ENCODE measurements at places on chromosomes 6 and 20.

- DNase-seq, result no peak
Measured at GRCh38 chr6:14170128-14170527, 52.6 kb downstream of the CD83 start.

DNA sequence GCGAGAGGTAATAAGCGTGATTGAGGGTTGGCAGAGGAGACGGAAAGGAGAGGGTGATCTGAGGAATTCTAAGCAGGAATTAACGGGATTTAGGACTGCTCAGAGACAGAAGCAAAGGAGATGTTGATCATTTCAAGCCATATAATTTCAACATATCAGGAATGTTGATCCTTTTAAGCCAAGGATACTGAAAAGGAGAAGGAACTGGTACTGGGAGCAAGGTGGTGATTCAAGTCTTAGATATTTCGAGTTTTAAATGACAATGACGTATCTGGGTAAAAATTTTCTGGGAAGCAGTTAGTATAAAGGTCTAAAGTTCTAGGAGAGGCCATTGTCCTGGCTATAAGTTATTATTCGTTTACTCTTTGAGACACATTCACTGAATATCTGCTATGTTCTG is 91.3 kb upstream of the OGFRL1 start:
- no peak for DNase-seq

DNA sequence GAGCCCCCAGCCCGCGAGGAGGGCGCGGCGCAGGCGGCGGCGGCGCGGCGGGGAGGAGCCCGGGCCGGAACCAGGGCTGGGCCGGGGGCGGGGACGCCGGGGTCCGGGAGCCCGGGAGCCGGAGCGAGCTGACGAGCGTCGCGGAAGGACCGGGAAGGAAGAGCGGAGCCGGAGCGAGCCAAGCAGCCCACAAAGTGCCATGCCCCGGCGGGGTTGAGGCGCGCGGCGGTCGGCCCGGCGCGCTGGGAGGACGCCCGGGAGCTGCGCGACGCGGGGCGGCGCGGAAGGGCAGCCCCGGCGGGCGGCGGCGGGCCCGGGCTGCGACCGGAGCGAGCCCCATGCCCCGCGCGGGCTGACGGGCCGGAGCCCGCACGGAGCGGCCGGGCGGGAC is 289 bp downstream of the FOXP4 start:
- DNase-seq, result peak; percentile 67

DNA sequence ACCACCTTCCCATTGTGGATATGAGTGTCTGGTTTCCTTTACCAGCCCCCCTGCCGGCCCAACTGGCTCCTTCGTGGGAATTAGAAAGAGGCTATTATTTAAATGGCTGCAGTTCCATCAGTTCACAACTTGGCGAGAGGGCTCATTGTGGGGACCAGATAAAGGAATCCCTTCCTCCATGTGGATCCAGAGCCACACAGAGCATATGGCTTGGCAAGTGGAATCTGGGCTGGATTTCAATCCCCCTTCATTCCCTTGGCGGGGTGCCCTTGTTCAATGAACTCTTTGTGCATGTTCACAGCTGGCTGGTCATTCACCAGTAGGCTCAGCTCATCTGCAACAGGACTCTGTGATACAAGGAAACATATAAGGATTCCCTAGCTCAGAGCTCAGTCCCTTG is 140.6 kb downstream of the OPN5 start:
- DNase-seq, result no peak

GRCh38 chr20:41786158-41786557 is 168.0 kb upstream of the CHD6 start:
- no peak for DNase-seq

DNA sequence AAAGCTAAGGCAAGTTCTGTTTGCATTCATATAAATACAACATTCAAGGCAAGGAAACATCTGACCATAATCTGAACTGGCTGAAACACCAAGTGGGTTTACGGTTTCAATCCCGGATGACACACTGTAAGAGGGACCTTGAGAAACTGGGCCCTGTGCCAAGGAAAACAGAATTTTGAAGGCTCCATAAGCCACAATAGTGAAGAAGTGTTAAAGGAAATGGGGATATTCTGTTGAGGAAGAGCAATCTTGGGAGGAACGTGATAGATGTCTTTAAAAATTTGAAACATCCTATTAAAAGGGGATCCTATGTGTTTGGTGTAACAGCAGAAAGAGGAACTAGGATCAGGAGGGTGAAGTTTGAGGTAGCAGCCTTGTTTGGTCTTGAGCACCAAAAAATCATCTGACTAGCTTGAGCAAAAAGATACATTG is 82.4 kb upstream of the TAB2 start:
- peak; percentile 73 for DNase-seq

- DNase-seq, result no peak
Measured at GRCh38 chr6:16978686-16979085, 123.2 kb upstream of the STMND1 start.

GRCh38 chr20:9141921-9142320 is 73.0 kb downstream of the PLCB4 start:
- no peak for DNase-seq

- no peak for DNase-seq
Measured at GRCh38 chr6:46556053-46556452, 64.8 kb upstream of the RCAN2 start.

GRCh38 chr6:81766482-81767069 is 14.1 kb upstream of the TENT5A start:
- DNase-seq, result peak; percentile 32

DNA sequence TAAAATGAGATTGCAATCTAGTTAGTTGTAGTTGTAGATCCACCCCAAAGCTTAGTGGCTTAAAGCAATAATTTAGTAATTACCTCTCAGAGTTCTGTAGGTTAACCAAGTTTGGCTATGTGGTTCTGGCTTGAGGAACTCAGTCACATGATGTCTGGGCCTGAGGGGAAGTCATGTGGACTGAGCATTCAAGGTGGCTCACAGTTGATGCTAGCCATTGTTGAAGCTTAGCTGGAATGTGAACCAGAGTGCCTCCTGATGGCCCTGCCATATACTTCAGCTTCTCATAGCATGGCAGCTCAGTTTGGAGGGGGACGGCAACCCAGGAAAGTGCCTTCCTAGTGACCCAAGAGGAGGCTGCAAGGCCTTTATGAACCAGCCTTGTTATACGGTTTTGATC is 263.2 kb upstream of the RNF217 start:
- DNase-seq, result no peak
